CD4-positive, alpha-beta T cell treated with Interleukin-2 at 100 ng/mL for 4 hours (primary cell): ENCODE measurements at places on chromosomes 5 and 9.

DNA sequence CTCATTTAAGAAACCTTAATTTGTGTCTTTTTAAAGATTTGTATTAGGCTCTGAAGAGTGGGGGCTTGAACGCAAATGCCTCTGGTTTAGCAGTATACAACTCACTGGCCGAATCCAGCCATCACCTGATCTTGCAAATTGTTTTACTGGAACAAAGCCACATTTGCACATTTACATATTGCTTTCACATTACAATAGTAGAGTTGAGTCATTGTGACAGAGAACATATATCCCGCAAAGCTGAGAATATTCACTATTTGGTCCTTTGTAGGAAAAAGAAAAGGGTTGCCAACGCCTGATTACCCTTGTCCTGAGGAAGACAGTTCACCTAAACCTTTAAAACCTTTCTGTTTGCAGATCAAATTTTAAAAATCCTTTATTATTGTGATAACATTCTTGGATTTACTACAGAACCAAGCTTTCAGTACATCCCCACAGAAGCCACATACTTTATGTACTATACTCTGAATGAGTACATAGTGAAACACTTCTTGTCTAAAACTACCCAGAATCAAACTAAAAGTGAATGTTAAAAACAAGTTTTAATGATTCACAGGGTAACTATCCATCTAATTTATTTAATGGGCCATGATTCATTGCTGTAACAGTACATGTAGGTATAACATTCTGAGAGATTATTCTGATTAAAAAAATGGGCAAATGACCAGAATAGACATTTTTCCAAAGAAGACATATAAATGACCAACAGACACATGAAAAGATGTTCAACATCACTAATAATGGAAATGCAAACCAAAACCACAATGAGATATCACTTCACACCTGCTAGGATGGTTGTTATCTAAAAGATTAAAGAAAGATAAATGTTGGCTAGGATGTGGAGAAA is 161.0 kb downstream of the SLC25A46 start:
- DNase-seq, result no peak

DNA sequence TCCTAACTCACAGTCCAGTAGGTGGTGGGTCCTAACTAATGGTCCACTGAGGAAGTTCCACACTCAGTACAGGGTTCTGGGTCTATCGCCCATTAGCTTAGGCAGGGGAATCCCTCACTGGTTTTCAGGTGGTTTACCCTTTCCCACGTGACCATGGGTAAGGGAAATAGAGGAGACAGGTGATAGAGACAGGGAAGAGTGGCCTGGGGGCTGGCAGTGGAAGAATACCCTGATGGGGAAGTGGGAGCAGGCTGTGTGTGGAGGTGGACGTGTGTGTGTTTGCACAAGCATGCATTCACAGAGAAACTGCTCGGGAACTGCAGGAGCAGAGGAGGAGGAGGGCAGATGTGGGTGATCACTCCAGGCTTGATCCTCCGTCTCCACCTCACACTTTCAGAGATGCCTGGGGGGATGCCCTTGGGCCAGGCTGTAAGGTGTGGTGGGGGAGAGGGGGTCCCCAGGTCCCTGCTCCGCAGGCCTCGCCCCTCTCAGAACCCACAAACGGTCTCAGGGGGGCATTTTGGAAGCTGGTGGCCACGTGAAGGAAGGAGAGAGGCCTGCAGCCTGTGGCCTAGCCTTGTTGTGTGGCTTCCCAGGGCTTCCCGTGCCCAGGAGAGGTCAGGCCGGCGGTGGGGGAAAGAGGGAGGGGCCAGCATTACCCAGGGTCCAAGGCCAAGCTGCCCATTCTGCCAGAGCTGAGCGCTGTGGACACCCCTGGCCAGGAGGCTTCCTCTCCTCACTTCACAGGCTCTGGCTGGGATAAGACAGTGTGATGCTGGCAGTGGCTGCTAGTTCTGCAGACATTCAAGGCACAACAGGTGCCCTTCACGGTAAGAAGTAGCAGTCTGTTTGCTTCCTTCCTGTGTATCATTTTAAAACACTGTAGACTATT is 80.0 kb downstream of the OTULIN start:
- DNase-seq, result no peak

GRCh38 chr9:11577522-11577921 is 964.7 kb upstream of the PTPRD start:
- no peak for DNase-seq

- no peak for DNase-seq
Measured at GRCh38 chr5:179960204-179960831, 52.6 kb upstream of the TBC1D9B start.

DNA sequence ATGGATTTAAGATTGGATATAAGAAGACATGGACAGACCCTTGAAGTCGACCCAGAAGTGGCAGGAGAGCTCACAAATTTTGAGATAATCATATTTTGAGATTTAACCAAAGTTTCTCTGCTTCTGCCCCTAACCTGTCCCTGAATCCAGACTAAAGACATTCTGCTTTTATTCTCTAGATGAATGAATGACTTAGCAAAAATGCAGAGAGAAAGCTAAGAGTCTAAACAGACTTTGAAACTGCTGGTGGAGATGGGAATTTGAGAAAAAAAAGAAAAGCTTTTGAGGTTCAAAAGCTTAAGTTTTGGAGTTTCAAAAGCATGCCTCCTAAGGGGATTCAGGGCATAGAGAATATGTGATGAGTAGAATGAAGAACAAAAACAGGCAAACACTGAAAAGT is 85.2 kb upstream of the KLF9 start:
- no peak for DNase-seq

DNA sequence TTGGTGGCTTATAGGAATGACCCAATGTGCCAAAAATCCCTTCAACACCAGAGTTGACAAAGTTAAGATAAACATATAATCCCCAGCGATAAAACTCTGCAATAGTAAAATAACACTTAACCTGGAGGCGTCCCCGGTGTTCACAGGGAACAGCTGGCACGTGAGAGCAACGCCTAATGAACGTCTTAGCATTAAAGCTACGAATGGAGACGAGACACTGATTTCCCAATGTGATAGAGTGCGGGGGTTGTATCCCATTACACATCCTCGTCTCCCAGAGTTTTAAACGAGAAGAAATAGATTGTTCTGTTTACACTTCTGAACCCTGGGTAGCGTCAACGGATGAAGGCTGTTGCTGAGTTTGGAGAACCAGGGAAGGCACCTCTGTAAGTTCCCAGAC is 57.6 kb downstream of the PTCH1 start:
- DNase-seq, result no peak

DNA sequence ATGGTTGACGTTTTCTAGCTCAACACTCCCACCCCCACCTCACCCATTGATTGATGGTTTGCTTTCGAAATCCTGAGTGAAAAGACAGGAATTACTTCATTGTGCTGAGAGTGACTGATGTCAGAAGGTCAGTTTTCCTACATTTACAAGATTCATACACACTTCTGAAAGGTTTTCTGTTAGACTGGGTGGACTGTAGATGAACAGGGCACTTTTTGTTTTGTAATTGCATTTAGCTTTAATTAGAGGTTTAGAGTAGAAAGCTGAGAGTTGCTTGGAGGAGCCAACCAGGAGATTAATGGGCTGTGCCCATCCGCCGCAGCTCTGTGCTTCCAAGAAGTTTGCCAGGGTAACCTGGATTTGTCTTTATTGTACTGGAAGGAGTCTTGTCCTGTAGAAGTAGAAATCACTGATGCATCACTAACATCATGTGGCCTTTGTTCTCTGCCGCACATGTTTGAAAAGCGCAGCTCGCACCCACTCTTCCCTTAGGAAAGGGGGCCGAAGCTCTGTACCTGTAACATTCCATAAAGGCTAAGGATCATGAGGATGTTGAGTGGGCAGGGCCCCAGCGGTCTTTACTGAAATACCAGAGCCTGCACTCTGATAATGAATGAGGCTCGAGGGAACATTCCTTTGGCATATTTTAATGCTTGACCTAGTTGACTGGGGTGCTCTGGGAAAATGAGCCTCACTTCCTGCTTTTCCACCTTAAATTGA is 267.6 kb upstream of the DMRT1 start:
- DNase-seq, result no peak

- DNase-seq, result no peak
Measured at GRCh38 chr5:92944903-92945604, 636.0 kb downstream of the NR2F1-AS1 start.

- no peak for DNase-seq
Measured at GRCh38 chr9:19485193-19485592, 76.4 kb downstream of the ACER2 start.

DNA sequence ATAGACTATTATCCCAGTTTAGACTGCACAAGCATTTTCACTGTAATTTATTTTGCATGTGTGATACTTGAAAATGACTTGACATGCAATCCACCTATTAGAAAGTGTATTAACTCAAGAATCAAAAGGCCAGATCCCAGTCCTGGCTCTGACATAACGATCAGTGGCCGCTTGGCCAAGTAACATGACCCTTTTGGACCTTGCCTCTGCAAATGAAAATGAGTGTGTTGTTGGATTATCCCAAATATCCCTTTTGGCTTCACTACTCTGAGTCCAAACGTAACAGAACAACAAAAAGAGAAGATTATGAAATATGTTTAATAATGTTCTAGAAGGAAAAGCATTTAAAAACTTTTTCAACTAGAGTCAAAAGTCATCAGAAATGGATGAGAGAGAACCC is 19.0 kb downstream of the DMGDH start:
- DNase-seq, result no peak

DNA sequence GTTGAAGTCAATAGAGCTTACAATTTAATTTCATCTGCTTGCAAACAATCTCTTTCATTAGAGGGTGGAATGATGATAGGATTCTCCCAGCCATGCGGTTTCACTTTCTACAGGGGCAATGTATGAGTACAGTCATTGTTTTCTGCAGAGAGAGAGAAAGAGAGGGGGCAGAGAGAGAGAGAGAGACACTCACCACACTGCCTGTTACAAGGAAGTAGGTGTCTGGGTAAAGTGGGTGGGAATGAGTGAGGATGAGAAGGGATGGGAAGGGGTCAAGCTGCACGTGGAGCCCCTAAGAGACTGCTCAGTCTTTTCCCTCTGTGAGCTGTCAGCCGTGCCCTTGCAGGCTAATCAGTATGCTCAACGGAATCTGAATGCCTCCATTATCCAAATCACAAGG is 454.3 kb downstream of the KDM4C start:
- no peak for DNase-seq

DNA sequence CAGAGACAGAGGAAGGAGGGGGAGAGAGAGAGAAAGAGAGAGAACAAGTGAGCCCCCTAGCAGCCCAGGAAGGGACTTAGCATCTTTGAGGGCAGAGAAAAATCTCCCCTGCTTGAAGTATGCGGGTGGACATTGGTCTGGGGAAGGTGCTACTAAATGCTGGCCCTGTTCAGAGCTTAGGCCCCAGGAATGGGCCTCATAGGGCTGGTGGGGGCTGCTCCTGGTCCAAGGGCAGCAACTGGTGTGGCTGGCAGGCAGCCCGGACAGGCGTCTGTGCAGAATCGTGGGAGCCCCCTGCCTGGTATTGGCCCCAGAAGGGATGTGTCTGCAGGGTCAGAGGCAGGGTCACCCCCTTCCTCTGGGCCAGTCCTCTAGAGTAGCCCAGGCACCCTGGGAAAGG is 47.8 kb upstream of the SUSD3 start:
- no peak for DNase-seq

DNA sequence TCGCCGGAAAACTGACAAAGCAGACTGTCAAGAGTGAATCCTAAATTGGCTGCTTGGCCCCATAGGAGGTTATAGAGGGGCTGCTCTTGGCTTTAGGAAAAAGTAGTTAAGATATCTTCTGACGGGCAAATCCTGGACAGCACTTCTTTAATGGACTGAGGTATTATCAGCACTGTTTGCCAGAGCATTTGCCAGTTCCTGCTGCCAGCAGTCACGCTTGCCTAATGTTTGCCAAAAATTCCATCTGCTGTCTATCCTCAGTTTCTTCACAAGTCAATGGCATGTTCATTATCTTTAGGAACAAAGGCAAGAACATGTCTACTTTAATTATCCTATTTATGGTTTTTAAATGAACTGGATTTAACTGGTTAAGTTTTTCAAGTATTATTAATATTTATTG is 25.8 kb upstream of the SREK1 start:
- no peak for DNase-seq

- DNase-seq, result peak; percentile 76
Measured at GRCh38 chr9:137114613-137115393, at the start of gene DPP7. TSS of gene DPP7 (minus strand) at chr9:137114733. CDS start at chr9:137114713, 20 bp downstream.

DNA sequence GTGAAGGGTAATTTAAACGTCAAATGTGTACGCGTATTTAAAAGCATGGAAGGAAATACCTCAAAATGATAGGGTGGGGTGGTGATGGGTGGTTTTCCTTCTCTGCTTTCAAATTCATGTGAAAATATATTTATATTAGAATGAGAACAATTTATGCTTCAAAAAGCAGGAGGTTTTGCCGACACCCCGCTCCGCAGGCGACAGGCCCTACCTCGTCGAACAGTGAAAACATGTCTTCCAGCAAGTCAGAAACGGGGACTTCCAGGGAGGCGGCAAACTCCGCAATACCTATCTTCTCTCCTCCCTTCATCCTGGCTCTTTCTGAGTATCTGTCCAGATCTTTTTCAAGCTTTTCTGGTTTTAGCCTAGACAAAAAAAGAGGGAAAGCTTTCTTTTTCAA is 28.5 kb upstream of the SLC6A3 start:
- DNase-seq, result no peak

- no peak for DNase-seq
Measured at GRCh38 chr9:15915711-15916110, 362.9 kb downstream of the CCDC171 start.

GRCh38 chr9:136848393-136849037 is 694 bp upstream of the PHPT1 start:
- DNase-seq, result no peak

DNA sequence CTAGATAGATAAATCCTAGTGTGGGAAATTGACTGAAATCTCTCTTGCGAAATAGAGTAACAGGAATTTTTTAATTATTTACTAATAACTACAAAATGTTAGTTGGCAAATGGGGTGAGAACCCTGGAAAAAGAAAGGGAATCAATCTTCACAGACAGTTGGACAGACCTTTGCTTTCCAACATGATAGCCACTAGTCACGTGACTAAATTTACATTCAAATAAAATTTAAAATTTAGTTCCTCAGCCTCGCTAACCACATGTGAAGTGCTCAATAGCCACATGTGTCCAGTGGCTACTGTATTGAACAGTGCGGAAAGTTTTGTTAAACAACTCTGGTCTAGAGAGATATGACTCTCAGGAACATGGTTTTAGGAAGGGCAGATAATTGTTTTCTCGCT is 289.9 kb upstream of the RASA1 start:
- no peak for DNase-seq
